ENCODE measurements at places on chromosomes 12 and 14.

DNA sequence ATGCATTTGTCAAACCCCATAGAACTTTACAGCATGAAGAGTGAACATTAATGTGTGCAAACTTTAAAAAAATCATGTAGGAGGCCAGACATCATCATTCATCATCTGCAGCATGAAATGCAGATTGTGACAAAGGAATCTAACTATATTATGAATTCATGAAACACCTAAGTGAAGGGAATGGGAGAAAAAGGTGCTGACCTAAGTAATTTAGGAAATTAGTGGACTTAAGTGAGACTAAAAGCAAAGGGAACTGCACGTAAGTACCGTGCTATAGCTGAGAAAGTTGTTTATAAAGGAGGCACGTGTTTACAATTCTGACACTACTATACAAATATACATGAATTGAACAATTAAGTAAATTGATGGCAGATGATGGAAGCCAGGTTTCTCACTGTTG lies 37.6 kb upstream of the JDP2 start:
- no peak for DNase-seq

DNA sequence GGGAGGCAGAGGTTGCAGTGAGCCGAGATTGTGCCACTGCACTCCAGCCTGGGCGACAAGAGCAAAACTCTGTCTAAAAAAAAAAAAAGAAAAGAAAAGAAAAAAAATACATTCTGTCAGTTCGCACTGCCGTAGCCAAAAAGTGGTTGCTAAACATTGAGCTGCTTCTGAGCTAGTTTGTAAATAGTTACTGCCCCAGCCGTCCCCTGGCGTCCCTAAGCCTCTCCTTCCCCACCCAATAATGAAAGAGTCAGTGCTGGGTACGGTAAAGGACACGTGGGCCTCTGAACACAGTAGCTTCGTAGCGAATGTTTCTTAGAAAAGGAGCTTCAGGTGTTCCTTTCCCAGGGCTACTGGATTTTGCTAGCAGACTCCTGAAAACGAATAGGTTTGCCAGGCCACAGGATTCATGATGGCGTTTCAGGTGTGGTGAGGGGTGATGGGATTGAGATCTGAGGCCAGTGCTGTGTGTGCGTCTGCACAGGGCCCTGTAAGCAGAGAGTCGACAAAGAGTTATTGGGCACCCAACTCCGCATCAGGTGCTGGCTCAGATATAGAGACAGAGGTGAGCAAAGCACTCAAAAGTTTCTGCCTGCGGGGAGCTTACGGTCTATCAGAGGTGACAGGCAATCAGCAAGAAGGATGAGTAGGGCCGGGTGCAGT lies 94.1 kb downstream of the LGMN start:
- DNase-seq = no peak

DNA sequence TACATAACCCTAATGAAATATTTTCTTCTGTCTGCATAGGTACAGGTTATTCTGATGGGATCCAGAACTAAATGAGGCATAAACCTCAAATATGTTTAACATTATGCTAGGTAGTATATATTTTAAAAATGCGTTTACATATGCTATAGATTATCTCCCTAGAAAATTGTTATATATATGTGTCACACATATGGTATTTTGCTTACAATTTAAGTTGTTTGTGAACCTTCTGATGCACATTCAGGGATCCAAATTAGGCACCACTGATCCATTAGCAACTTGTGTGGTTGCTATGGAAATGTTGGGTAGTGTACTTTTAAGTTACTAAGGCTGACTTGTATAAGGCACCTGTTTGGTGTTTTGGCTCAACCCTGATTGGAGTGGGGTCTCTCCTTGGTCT lies 456.7 kb downstream of the AEBP2 start:
- DNase-seq = no peak

DNA sequence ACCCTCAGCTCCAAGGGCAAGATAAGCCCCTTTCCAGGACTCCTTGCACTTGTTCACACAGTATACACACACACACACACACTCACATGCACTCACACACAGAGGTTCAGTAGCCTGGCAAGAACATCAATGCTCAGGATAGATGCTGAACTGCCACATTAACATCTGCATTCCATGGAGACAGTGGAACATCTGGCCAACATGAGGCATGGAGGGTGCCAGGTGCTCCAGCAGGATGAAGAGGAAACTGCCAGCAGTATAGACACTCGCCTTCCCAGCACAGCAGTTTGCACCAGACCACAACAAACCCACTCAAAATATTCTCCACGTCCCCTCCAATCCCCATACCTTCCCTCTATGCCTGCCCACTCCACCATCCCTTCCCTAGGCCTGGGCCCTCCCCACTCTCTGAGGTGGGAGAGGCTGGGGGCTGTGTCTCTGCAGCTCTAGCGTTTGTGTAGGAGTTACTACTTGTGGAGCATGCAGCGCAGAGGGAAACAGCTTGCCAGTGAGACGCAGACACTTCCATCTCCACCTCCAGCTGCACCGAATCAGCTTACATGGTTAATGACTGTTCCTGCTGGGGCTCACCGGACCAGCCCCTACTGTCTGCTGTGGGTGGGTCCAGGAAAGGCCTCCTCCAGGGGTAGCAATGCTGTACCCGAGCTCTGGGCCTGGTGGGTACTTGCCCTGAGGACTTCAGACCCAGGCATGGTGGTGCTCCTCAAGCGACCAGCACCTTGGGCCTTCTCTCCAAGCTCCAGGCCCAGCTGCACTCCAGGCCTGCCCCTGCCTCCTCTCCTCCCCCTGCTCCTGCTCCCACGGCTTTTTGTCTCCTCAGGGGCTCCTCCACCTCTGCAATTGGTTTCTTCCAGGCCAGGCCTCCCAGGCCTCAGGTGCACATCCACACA lies 18.6 kb upstream of the PLEKHG3 start:
- peak; percentile 22 for DNase-seq

- peak; percentile 10 for DNase-seq
These were observed 199.8 kb upstream of the ARHGAP5 start for GRCh38 chr14:31877255-31877798.

GRCh38 chr12:26878661-26879119 lies 45.7 kb upstream of the ITPR2 start:
- peak; percentile 86 for DNase-seq

- no peak for DNase-seq
These were observed 55.1 kb downstream of the MNAT1 start for GRCh38 chr14:60789656-60790055.

DNA sequence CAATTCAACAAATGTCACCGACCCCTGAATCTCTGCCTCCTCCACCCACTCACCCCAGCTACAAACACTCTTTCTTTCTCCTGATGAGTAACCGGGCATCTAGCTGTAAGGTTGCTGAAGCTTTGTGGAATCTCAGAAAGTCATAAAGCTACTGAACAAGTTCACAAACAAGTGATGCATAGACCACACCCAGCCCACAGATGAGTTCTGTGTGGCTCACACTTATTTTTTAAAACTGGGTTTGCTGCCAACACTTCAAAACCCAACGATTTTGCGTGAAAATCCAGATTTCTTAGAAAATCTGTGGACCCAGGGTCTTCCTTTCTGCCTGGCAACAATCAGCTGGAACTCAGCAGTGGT lies 96.1 kb downstream of the APAF1 start:
- no peak for DNase-seq

GRCh38 chr12:32053881-32054624 lies 52.6 kb upstream of the BICD1 start:
- DNase-seq = no peak

GRCh38 chr12:18908191-18908590 lies 170.3 kb downstream of the CAPZA3 start:
- no peak for DNase-seq

DNA sequence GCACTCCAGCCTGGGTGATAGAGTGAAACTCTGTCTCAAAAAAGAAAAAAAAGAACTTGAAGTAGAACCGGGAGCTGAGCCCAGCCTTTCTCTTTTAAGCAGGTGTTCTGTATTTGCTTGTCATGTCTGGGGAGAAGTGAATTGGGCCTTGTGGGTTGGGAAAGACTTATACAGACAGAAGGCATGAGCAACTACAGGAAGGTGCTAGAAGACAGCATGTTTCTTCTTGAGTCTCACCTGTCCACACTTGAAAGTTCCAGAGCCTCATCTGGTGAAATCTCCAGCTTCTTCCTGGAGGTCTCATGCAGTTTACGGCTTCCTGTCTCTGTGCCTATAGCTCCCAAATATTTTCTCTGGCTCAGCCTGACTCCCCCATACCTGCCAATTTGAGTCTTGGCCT lies 2.5 kb downstream of the PGAM5 start:
- no peak for DNase-seq

DNA sequence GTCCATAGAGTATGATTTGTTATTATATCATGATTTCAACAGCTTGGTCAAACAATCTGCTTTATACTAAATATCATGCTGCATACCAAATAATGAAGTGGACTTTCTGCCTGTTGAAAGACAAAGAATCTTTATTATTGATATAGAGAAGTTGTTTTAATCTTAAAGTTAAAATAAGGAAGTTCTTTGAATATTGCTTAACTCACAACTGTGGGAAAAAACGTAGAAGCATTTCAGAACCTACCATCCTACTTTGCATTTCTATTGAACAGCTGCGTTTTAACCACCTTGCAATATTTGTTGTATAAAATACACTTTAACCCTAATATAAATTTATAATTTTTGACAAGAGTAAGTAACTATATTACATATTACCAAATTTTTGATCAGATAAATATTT lies 22.9 kb upstream of the ARL1 start:
- DNase-seq = no peak

DNA sequence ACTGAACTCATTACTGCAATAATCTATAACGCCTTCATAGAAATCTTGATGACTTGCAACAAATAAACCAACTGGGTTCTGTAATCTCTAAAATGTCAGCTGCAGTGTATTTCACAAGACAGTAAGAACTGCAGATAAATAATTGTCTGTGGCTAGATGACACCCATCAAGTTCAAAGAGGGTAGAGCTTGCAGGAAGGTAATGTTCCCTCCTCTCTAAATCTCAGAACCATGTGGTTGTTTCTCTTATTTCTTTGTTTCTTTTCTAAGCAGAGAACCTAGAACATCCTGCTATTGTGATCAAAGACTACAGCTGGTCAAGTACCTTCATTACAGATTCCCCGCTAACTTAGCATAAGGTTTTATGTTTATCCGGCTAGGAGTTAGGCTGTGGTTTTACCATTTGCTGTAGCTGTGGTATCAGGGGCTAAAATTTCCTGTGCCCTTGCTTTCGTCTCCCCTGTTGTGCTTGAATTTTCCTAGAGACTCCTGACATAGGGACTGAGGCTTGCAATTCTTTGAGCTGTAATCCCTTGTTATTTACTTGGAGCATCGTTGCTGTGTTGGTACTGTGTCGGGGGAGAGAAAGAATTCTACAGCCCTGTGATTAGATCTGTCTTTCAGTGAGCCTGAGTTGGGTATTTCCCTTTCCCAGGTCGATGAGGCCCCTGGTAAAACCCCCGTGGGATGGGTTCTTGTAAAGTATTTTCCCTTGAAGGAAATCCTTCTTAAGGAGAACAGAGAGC lies 253.1 kb upstream of the BTG1 start:
- no peak for DNase-seq

DNA sequence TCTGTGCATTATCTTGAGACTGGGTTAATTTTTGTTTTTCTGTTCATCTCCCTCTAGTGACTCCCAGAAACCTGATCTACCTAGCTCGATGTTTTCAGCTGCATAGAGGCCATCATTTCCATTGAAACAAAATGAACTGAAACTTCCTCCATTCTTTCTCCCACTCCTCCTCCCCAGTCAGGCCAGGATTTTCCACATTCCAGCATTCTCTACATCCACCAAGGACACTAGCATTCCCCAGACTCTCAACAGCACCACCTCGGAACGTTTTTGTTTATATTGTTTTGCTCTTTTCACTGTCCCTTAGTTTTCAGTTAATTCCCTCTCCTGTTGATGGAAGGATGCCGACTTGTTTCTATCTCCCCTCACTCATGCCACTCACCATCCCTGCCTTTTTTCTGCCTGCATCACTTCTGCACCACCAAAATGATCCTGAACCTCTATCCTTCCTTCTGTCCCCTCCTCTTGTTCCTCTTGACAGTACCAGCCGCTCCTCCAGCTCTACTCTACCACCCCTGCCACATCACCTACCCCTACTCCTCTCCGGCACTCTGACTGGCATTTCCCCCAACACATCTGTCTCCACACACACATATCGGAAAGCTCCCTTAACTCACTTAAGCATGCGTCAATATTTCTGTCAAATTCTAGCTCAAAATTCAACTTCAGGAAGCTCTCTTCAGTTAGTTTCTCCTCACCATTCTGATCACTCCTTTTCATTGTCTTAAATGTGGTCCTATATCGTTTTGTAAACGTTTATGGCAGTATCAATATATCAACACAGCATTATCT lies 13.2 kb downstream of the OR6S1 start:
- DNase-seq = no peak

DNA sequence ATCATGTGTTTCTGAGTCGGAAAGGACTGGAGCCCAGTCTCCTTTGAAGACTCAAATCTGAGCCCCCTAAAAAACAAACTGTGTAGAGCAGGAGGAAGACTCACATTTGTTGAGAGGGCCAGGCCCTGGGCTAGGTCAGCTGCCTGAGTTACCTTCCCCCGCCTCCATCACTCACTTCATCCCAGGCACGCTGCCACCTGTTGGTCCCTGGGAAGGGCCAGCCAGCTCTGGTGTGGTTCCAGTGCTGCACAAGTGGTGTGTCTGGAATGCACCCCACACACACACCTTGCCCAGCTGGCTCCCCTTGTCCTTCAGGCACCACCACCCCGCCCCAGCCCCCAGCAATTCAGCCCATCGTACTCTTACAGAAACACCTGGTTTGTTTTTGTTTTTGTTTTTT lies 9.0 kb downstream of the MVK start:
- no peak for DNase-seq

DNA sequence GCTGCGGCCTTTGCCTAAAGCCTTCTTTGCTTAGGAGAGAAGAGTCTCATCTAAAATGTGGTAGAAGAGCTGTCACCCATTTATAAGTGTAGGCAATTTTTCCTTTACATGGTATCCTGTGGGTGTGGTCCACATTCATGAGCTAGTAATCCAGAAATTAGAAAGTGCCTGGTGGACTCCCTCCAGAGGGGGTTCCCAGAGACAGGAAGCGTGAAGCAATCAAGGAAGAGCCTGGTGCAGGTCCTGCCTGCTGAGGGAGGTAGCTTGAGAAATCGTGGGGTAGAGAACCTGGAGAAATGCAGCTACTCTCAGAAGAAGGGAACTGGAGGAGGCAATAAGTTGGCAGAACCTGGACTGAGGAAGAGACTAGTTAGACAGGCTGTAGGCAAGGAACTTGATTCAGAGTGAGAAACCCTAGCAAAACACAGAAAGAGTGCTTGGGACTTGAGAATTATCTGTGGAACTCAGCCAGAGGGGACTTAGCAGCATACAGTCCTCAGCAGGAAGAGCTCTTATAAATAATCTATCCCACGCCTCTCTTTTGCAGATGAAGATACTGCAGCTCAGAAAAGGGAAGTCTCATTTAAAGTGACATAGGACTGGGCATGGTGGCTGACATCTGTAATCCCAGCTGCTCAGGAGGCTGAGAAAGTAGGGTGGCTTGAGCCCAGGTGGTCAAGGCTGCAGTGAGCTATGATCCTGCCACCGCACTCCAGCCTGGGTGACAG lies 182.4 kb upstream of the CCND2 start:
- DNase-seq = no peak
